ENCODE measurements at places on chromosomes 13 and 19. TPM values are rescaled to one million over a fixed set of nuclear protein-coding genes. Genes with fewer than 3 reads are reported as not detected.

GRCh38 chr19:15404097-15404779 is 14.6 kb downstream of the AKAP8L start:
- H3K27ac ChIP-seq, result no peak overlapping the region
- peaks cover 20% of the 10 kb centered on the region for H3K4me1 ChIP-seq
- H3K27me3 ChIP-seq, result no peaks in the 10 kb centered on the region

DNA sequence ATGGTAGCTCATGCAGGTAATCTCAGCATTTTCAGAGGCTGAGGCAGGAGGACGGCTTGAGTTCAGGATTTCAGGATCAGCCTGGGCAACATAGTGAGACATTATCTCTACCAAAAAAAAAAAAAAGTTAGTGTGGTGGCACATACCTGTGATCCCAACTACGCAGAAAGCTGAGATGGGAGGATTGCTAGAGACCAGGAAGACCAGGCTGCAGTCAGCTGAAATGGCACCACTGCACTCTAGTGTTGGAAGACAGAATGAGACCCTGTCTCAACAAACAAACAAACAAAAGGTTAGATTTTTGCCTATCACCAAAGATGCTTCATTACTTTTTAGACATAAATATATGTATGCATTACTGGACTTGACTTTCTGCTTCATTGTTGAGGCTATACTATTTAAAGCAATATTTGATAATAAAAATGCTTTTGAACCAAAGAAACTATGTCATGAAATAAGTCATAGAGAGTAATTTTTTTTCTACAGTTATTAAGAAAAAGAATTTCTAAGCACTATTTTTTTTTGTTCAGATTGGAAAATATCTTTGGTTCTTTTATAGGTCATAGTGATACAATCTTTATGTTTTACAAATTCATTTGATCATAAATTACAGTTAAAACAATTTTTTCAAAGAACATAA is 1180.1 kb upstream of the ATXN8OS start:
- H3K4me3 ChIP-seq, result no peak overlapping the region
- no peaks in the 10 kb centered on the region for H3K4me1 ChIP-seq
- H3K36me3 ChIP-seq, result no peaks in the 10 kb centered on the region
- no peak overlapping the region for H3K27ac ChIP-seq
- DNase-seq, result peak; percentile 5
- H3K27me3 ChIP-seq, result no peaks in the 10 kb centered on the region

GRCh38 chr19:53554804-53555203 is 16.9 kb downstream of the ZNF331 start:
- no peaks in the 10 kb centered on the region for H3K27me3 ChIP-seq
- DNase-seq, result no peak
- peak overlapping the region; percentile 59 for H3K4me3 ChIP-seq
- peak overlapping the region; percentile 79 for H3K27ac ChIP-seq
- H3K4me1 ChIP-seq, result no peaks in the 10 kb centered on the region

DNA sequence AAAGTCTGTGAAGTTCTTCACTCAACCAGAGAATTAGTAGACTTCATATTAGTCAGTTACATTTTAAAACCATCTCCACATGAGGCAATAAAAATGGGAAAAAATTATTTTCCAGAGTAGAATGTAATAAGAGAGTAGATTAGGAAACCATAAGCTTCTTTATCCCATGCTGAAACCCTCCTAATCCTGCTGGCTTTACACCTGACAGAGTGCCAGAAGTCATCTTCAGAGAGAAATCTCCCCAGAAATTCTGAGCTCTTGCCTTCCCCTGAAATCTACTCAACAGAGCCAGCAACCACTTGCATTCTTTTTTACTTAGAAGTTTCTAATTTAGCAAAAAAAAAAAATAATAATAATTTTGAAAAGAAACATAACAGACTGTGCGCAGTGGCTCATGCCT is 279.9 kb downstream of the NHLRC3 start:
- H3K36me3 ChIP-seq, result no peaks in the 10 kb centered on the region
- no peak overlapping the region for H3K4me3 ChIP-seq
- H3K27me3 ChIP-seq, result no peaks in the 10 kb centered on the region
- no peak for DNase-seq
- H3K4me1 ChIP-seq, result no peaks in the 10 kb centered on the region
- no peak overlapping the region for H3K27ac ChIP-seq

DNA sequence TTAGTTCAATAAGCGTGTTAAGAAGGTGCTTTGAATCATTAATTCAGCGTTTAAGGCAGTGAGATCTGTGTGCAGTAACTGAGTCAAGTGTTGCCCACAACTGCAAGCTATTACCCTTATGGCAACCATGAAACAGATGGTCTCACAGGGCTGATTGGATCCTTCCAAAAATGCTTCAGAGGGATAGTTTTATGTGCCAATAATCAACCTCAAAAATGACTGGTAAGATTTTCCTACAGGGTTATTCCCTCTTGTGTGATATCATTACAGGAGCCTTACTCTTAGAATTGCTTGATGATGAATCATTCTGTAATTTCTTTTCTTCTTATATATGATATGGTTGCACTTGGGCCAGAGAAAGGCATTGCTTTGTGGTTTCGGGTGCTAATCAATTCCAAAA is 1299.2 kb upstream of the ATXN8OS start:
- H3K27ac ChIP-seq, result no peak overlapping the region
- DNase-seq, result no peak
- no peaks in the 10 kb centered on the region for H3K36me3 ChIP-seq
- no peaks in the 10 kb centered on the region for H3K27me3 ChIP-seq
- H3K4me1 ChIP-seq, result no peaks in the 10 kb centered on the region

- no peaks in the 10 kb centered on the region for H3K36me3 ChIP-seq
- no peak overlapping the region for H3K4me3 ChIP-seq
- no peak for DNase-seq
- H3K27ac ChIP-seq, result no peak overlapping the region
Measured at GRCh38 chr13:77515785-77516184, 19.7 kb upstream of the SCEL start.

- no peaks in the 10 kb centered on the region for H3K36me3 ChIP-seq
- DNase-seq, result no peak
- H3K27ac ChIP-seq, result no peak overlapping the region
Measured at GRCh38 chr13:67048084-67048820, 181.9 kb downstream of the PCDH9 start.

DNA sequence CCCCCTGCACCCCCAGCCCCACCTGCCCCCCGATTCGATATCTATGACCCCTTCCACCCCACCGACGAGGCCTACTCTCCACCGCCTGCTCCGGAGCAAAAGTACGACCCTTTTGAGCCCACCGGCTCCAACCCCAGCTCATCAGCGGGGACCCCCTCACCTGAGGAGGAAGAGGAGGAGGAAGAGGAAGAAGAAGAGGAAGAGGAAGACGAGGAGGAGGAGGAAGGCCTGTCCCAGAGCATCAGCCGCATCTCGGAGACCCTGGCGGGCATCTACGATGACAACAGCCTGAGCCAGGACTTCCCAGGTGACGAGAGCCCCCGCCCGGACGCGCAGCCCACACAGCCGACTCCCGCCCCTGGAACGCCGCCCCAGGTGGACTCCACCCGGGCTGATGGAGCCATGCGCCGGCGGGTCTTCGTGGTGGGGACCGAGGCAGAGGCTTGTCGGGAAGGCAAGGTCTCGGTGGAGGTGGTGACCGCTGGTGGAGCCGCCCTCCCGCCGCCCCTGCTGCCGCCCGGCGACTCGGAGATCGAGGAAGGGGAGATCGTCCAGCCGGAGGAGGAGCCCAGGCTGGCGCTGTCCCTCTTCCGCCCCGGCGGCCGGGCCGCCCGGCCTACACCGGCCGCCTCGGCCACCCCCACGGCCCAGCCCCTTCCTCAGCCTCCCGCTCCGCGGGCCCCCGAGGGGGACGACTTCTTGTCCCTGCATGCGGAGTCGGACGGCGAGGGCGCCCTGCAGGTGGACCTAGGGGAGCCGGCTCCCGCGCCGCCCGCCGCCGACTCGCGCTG is 9.2 kb downstream of the SCAF1 start:
- no peak overlapping the region for H3K4me3 ChIP-seq
- no peaks in the 10 kb centered on the region for H3K4me1 ChIP-seq
- no peak overlapping the region for H3K27ac ChIP-seq
- no peaks in the 10 kb centered on the region for H3K27me3 ChIP-seq
- H3K36me3 ChIP-seq, result no peaks in the 10 kb centered on the region
- no peak for DNase-seq

- H3K27ac ChIP-seq, result no peak overlapping the region
- no peak overlapping the region for H3K4me3 ChIP-seq
- no peaks in the 10 kb centered on the region for H3K36me3 ChIP-seq
- no peak for DNase-seq
- H3K4me1 ChIP-seq, result peaks cover 3% of the 10 kb centered on the region
Measured at GRCh38 chr13:74064805-74065312, 69.3 kb downstream of the KLF12 start.

GRCh38 chr13:53343361-53343744 is 314.7 kb downstream of the OLFM4 start:
- no peaks in the 10 kb centered on the region for H3K27me3 ChIP-seq
- no peaks in the 10 kb centered on the region for H3K4me1 ChIP-seq
- H3K36me3 ChIP-seq, result no peaks in the 10 kb centered on the region
- H3K27ac ChIP-seq, result no peak overlapping the region
- no peak for DNase-seq
- no peak overlapping the region for H3K4me3 ChIP-seq

DNA sequence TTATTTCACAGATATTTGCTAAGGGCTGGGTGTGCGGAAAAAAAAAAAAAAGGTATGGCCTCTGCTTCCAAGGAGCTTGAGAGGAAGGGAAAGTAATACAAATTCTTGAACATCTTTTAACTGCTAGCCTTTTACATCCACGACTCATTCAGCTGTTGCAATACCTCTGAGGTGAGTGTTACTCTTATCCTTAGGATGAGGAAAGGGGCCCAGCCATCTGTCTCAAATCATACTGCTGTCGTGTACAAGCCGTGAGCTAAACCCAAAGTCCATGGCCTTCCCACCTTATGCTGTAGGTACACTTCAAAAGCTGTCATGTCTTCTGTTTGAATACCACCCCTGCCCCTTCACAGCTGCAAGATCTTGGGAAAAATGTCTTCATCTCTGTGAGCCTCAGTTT is 146.8 kb downstream of the KCNRG start:
- H3K27ac ChIP-seq, result no peak overlapping the region
- H3K36me3 ChIP-seq, result no peaks in the 10 kb centered on the region
- H3K27me3 ChIP-seq, result no peaks in the 10 kb centered on the region
- no peaks in the 10 kb centered on the region for H3K4me1 ChIP-seq
- DNase-seq, result no peak
- H3K4me3 ChIP-seq, result no peak overlapping the region

DNA sequence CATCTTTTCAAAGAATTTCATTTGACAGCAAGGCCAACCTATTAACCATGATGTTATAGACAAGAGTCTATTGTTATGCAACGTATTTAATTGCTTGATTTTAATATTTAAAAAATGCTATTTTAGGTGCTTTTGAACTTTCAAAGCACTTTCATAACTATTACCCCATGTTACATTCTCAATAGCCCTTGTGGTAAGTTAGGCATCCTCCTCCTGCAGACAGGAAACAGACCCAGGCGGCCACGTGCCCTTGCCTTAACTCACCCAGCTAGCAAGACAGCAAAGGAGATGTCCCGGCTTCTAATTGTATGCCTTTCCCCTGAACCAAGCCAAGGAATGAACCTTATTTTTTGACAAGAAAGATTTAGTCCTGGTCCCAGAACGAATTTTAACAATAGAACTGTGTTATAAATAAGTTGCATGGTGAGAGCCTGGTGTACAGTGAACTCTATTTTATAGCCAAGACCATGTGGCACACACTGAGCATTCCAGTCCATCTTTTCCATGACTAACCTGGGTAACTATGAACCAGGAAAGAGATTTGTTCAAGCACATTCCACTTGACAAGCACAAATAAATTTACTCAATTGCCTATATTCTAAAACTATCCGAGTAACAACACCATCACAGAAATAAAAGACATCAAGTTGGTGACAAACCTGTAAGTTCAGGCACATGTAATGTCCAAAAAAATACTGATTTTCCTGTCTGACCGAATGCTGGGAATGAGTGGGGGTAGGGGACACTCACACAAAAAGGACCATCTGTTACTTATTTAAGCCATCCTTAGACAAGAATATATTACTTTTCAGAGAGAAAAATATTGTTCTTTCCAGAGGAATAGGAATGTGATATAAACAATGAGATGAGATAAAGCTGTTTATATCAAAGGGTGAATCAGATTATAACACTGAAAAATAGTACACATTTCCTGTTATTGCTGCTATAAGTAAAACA is 163.0 kb downstream of the EFNB2 start:
- no peaks in the 10 kb centered on the region for H3K27me3 ChIP-seq
- no peaks in the 10 kb centered on the region for H3K4me1 ChIP-seq
- no peaks in the 10 kb centered on the region for H3K36me3 ChIP-seq
- no peak overlapping the region for H3K4me3 ChIP-seq
- DNase-seq, result no peak

- H3K4me1 ChIP-seq, result peaks cover 6% of the 10 kb centered on the region
- no peak overlapping the region for H3K4me3 ChIP-seq
- DNase-seq, result no peak
Measured at GRCh38 chr13:114104655-114105520, 27.5 kb downstream of the RASA3 start.

GRCh38 chr19:53041366-53041765 is 3.2 kb upstream of the ERVV-2 start:
- H3K4me1 ChIP-seq, result no peaks in the 10 kb centered on the region
- H3K27me3 ChIP-seq, result no peaks in the 10 kb centered on the region
- no peaks in the 10 kb centered on the region for H3K36me3 ChIP-seq
- no peak overlapping the region for H3K4me3 ChIP-seq

- no peaks in the 10 kb centered on the region for H3K27me3 ChIP-seq
- H3K4me3 ChIP-seq, result no peak overlapping the region
- peaks cover 3% of the 10 kb centered on the region for H3K4me1 ChIP-seq
Measured at GRCh38 chr19:39207293-39207836, 3.3 kb upstream of the SYCN start.

DNA sequence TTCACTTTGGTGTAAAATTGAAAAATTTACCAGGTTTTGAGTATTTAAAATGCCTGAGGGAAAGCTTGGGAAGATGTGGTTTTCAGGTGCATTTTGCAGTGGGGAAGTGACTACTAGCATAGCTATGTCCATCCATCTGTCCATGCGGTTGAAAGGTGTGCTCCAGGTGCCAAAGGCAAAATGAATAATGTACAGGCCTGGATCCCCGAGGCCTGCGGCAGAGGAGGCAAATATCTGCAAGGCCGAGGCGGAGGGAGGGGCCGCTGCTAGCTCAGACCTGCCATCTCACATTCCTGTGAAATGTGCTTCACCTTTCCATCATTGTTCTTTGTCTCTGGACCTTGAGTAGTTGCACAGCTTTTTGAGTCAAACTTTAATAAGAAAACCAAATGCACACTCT is 65.5 kb downstream of the ERCC5 start:
- H3K4me3 ChIP-seq, result no peak overlapping the region
- H3K27ac ChIP-seq, result no peak overlapping the region
- H3K36me3 ChIP-seq, result no peaks in the 10 kb centered on the region
- no peaks in the 10 kb centered on the region for H3K4me1 ChIP-seq
- H3K27me3 ChIP-seq, result no peaks in the 10 kb centered on the region
- no peak for DNase-seq

GRCh38 chr13:44617648-44618047 is 41.5 kb upstream of the TSC22D1 start:
- H3K36me3 ChIP-seq, result no peaks in the 10 kb centered on the region
- DNase-seq, result no peak
- no peaks in the 10 kb centered on the region for H3K4me1 ChIP-seq
- H3K27me3 ChIP-seq, result no peaks in the 10 kb centered on the region
- H3K4me3 ChIP-seq, result no peak overlapping the region
- H3K27ac ChIP-seq, result no peak overlapping the region

The PGLYRP1 gene
- not detected for total RNA-seq

The CRB3 gene
- 0.52 TPM for total RNA-seq

The SARS2 gene
- 9.8 TPM for total RNA-seq

The MEIS3 gene
- 18.3 TPM for total RNA-seq

The DMWD gene
- total RNA-seq, result 61.1 TPM

The ZNF665 gene
- 8.5 TPM for total RNA-seq

The SIGLEC5 gene
- total RNA-seq, result not detected

The PRKCG gene
- 0.08 TPM for total RNA-seq

The MADCAM1 gene
- not detected for total RNA-seq

The LCP1 gene
- 14.3 TPM for total RNA-seq

The EMP3 gene
- total RNA-seq, result 34.7 TPM
